ENCODE measurements at places on chromosomes 1 and 21. TPM values are rescaled to one million over a fixed set of nuclear protein-coding genes. Genes with fewer than 3 reads are reported as not detected.

CASQ1 gene
- not detected for total RNA-seq

PRDX1 gene
- total RNA-seq: 880 TPM

RHBDL2 gene
- 0.33 TPM for total RNA-seq

ALDH4A1 gene
- total RNA-seq: 16.9 TPM

FAAP20 gene
- total RNA-seq: 19.8 TPM

LCE1F gene
- not detected for total RNA-seq

LAPTM5 gene
- 4.0 TPM for total RNA-seq

OR6N1 gene
- not detected for total RNA-seq

CA6 gene
- not detected for total RNA-seq

CCT3 gene
- total RNA-seq: 627 TPM

DNA sequence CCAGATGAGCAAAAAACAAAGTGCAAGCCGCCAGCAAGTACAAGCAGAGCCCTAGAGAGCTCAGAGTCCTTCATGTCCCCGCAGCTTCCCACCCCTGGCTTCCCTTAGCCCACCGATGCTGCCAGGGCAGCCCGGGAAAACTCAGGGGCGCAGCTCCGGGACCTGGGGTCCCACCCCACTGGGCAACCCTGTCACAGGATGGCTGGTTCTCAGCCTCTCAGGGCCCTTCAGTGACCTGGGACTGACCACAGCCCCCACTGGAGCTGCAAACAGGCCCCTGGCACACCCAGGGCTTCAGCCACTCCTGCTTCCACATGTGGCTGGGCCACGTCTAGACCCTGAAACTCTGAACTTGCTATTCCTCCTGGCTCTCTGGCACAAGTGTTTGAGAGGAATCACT lies 49.5 kb downstream of the CHD5 start:
- DNase-seq: no peak

GRCh38 chr1:39283858-39284257 lies 79.4 kb downstream of the MACF1 start:
- DNase-seq: no peak

- DNase-seq: no peak
These were observed 7.4 kb downstream of the BSDC1 start for GRCh38 chr1:32386676-32387392.

DNA sequence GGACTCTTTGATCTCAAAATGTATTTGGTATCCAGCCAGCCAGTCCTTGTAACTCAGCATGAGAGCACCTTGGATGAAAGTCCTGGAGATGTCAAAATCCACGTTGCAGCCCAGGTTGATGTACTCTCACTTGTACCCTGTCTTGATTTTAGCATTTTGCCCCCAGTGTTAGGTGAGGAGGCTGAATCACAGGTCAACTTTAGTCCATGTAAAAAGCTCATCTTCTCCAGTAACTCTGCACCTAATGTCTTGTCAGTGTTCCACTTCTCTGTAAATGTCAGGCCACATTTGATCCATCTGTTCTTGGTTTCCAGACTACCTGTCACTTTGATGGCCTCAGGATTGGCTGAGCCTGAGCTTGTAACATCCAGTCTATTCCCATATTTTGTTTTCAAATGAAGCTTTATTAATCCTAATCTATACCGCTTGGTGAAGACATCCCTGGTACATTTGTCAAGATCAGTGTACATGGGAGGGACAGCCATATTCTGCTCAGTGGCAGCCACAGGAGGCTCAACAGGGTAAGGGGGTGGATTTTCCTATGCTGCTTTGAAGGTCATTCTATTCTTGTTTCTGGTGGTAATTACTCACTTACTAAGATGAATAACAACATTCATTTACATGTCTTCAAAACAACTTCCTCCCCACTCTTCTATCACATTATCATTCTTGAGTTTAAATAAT lies 24.1 kb upstream of the FCRL3 start:
- no peak for DNase-seq

- DNase-seq: no peak
These were observed 39.1 kb downstream of the UBIAD1 start for GRCh38 chr1:11311816-11312755.

DNA sequence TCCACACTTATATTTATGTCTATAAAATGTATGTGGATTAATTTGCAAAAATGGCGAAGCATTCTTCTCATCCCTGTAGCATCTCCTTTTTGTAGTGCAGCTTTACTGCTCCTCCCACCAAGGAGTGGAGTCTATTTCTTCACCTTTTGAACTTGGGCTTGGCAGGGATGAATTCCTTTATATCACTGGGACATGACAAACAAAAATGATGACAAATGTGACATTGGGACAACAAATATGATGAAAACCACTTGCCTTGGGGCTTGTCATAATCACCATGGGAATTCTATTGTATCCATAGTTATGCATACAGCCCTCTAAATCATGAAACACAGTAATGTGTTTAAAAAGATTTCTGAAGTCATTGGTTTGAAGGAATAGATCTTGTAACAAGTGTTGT lies 155.0 kb downstream of the TNFSF18 start:
- no peak for DNase-seq

- no peak for DNase-seq
These were observed 20.5 kb upstream of the TRABD2B start for GRCh38 chr1:48017716-48018115.

DNA sequence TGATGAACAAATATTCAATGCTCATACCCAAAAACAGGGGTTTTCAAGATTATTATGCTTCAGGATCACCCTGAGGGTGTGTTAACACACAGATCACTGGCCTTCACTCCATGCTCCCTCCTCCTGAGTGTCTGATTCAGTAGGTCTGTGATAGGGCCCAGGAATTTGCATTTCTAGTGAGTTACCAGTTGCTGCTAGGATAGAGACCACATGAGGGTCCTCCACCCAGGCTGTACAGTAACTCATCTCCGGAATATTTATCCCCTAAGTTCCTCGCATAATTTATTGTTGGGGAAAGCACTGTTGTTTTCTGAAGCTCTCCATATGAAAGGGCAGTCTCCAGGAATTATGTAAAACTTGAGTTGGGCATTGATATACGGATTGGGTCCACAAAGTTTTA lies 1106.6 kb upstream of the B3GALT2 start:
- DNase-seq: no peak

DNA sequence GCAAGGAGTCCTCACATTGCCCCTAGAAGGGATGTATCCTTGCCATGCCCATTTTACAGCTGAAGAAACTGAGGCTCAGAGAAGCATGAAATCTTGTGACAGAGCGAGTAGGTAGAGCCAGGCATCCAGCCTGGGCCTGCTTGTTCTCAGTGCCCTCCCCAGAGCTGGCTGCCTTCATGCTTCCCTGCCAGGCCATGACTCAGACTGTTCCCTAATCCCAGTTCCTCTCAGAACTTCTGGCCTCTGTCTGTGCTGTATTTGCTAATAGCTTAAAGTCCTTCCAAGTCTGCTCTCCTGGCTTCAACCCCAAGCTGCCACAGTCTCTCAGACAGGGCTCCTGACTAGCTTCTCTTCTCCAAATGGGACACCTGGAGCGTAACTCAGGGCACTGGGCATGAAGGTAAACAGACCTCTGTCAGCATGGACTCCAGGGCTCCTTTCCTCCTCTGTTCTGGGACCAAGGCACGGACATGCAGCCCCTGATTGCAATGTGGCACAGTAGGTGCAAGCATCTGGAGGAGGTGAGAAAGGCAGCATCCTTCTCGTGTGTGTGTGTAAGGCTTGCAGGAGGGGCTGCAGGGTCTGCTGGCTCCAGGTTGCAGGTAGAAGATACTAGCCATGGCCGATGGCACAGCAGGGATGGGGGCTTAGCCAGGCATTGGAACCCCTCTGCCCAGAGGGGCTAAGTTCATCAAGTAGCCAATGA lies 122.7 kb downstream of the HMGB4 start:
- DNase-seq: no peak

DNA sequence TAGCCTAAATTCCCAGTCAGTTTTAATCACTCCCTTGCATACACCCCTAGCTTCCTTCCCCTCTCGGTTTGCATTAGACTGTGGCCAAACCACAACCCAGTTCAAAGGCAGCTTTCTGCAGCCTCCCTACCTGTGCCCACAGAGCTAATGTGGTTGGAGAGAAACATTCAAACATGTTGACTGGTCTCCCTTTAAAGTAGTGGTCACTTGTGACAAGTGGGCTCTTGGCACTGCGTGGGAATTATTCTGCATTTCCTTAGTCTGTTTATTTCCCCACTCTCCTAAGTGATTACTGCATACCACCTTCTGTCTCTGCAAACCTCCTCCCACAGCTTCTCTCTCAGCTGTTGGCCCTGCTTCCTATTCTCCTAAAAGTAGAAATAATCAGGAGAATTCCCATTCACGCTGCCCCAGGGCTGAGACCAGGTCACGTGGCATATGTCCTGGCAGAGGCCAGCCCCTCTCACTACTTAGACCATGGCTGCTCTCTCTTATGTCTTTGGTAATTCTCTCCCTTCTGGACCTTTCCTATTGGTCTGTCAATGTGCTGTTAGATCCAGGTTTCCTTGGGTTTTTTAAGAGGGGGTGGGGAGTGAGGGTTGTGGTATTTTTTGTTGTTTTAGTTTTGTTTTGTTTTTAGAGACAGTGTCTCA lies 38.4 kb upstream of the CD101 start:
- no peak for DNase-seq

- DNase-seq: no peak
These were observed 23.1 kb downstream of the C21orf91 start for GRCh38 chr21:17796037-17796403.

DNA sequence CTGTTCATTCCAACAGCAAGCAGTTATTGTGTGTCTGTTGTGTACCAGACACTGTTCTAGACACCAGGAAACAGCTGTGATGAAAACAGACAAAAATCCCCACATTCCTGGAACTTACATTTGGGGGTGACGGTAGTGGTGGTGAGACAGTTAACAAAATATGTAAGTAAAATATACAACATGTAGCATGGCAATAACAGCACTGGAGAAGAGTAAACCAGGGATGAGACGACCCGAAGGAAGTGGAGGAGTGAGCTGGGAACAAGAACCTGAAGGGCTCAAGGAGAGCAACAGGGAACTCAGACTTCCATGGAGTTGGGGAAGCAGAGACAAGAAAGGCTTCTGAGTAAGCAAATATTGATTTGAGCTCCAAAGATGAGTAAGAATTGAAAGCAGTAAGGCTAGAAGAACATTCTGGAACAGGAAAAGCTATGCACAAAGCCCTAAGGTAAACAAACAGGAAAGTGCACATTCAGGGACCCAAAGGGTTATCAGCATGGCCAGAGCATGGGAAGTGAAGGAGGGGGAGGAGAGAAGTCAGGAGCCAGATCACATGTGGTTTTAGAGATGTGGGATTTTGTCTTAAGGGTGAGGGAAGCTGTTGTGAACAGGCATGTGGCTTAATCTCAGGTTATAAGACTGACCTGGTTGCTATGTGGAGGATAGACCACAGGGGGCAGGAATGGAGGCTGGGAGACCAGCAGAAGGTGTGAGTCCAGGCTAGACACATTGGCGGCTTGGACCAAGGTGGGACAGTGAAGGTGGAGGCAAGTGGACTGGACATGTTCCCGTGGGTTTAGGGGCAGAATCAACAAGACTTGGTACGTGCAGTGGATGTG lies 7.3 kb downstream of the CSF1 start:
- no peak for DNase-seq

DNA sequence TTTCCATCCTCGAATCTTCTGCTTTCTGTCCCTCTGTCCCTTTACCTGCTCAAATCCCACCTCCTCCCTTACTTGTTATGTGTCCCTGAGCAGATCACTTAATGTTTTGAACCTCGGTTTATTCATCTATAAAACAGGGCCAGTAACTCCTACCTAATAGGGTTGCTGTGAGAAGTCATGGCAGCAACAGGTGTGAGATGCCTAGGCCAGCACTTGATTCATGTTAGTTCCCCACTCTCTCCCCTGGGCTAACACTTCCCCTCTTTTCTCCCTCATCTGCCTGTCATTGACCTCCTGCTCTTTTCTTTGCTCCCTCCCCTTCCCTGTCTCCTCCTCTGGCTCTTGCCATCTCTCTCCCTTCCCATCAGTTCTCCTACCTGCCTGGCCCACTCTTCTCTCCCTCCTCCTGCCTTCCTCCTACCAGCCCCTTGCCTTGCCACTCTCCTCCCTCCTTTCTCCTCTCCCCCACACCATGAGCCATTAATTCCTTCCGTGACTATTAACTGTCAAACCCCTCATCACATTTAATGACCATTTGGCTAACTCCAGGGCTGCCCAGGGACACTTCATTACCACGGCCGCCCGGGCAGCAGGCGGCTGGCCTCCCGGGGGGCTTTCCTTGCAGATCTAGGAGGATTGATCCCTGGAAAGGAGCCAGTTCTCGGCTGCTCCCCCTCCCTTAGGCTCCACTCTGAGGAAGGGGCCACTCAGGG lies 90.6 kb upstream of the CD1D start:
- no peak for DNase-seq

- no peak for DNase-seq
These were observed 77.5 kb upstream of the HMCN1 start for GRCh38 chr1:185656663-185657062.

DNA sequence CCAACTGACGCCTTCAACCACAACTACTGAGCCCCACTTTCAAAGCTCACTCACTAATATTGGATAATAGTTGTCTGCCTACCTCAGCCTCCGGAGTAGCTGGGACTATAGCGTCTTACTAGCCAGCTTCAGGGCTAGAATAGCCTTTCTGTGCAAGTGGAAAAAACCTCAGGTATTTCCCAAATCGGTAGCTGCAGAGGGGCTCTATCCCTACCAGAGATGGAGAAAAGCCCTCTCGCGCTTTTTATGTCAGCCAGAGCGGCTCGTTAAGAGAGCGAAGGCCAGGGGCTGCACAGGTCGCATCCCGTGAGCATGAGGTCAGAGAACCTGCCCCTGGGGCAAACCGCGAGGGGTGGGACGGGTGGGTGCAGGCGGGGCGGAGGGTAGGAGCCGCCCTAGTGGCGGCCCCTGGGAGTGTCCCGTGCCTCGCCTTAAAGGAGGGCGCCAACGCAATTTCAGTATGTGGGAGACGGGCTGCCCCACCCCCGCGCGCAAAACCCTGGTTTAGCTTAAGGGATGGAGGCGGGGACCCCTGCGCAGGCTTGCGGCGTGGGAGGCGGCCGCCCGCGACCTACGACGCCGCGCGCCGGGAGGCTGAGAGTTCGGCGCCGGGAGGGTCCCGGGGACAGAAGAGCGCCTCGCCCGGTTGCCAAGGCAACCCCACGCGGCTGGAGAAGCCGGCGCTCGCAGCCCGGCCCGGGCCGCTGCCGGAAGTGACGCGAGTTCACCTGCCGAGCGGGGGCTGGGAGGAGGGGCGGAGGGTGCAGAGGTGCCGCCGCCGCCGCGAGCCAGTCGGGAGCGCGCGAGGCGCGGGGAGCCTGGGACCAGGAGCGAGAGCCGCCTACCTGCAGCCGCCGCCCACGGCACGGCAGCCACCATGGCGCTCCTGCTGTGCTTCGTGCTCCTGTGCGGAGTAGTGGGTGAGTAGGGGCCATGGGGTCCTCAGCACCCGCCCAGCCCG lies at the start of gene CXADR:
CXADR (plus strand) TSS at position 791 of the 961 bp plus-strand sequence; CDS start at position 878, 87 bp downstream.
- DNase-seq: no peak
